Endothelial cell (in vitro differentiated cells): ENCODE measurements at places on chromosomes 12 and 14. TPM values are rescaled to one million over a fixed set of nuclear protein-coding genes. Genes with fewer than 3 reads are reported as not detected.
A peak's percentile ranks its signal among the peaks of the same experiment; 100 is the strongest.

Gene TSPAN9
- 116 TPM for total RNA-seq

Gene PRIM1
- 11.2 TPM for total RNA-seq

Gene PDE3A
- total RNA-seq: 0.97 TPM

Gene KRR1
- 53.2 TPM for total RNA-seq

Gene RPS6KL1
- total RNA-seq: 2.3 TPM

Gene NTN4
- total RNA-seq: 0.13 TPM

Gene PUS7L
- 15.4 TPM for total RNA-seq

Gene CISTR
- total RNA-seq: 1.4 TPM

Gene AQP2
- total RNA-seq: 0.05 TPM

Gene RNASE7
- total RNA-seq: not detected

Gene YAF2
- total RNA-seq: 23.2 TPM

Gene IL26
- total RNA-seq: not detected

Gene FLVCR2
- total RNA-seq: 50.6 TPM

- no peak for DNase-seq
Measured at GRCh38 chr14:20436363-20436755, 393 bp upstream of the KLHL33 start.

DNA sequence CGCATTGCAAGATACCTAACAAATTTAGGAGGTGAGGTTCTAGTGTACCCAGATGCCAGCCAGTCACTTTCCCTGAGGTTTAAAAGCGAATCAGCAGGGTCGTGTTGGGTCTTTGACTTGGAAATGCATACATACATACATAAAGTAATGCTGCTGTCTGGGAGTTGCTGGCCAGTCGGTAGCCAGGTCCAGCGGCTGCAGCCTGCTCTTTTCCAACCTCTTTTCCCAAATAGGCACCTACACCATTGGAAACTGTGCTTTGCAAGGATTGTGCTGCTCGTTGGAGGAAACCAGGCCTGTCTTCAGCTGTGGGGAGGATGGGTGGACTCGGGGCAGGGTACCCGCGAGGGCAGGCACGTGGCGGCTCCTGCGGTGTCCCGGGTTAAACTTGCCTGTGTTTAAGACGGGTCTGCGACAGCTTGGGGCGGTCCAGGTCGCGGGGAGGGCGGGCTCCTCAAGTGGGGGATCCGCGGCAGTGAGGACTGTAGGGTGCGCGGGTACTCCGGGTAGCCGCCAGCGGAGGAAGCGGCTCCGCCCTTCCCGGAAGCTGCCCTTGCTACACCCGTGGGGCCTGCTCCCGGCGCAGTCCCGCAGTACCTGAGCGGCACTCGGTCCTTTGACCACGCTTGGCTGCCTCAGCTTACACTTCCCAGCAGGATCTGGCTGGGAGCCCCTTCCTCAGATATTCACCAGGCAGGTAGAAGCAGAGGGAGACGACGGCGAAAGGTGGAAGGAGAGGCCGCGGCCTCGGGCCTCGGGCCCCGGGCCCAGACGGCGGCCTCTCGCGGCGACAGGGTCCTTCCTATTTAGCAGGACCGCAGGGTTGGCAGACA is 2.7 kb downstream of the TTC6 start:
- no peak for DNase-seq

GRCh38 chr14:41805633-41806032 is 199.0 kb downstream of the LRFN5 start:
- no peak for DNase-seq

DNA sequence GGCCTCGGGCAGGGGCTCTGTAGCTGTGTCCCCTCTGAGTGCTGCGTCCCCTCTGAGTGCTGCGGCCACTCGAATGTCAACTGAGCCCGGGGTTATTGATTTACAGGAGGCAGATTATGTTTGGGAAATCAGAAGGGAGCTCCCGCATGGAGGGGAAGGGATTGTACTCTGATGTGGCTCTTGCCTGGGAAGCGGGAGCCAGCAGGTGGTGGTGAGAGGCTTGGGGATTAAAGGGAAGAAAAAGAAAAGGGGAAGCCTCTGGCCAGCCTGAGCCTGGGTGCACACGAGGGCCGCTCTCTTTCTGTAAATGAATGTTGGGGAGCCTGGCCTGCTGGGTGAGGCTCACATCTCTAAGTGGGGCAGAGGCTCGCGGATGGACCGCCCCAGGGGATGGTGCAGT is 143.7 kb downstream of the AACS start:
- no peak for DNase-seq

GRCh38 chr12:93904124-93904523 is 226.9 kb downstream of the CRADD start:
- DNase-seq: no peak

GRCh38 chr12:111991946-111992345 is 21.0 kb downstream of the TMEM116 start:
- no peak for DNase-seq

DNA sequence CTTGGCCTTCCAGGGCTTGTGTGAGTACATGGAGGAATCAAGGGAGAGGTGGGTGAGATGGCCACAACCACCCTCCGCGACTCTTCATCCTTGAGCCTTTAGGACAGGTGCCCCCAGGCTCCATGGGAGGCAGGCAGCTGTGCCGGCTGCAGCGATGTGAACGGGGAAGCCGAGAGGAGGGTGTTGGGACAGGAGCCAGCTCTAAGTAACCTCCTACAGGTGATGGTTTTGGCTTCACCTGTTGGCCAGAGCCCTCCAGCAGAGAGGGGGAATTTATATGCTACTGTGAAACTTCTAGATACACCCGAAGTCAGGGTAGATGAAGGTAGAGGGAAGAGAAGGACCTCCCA is 132.2 kb upstream of the HIF1A start:
- no peak for DNase-seq

DNA sequence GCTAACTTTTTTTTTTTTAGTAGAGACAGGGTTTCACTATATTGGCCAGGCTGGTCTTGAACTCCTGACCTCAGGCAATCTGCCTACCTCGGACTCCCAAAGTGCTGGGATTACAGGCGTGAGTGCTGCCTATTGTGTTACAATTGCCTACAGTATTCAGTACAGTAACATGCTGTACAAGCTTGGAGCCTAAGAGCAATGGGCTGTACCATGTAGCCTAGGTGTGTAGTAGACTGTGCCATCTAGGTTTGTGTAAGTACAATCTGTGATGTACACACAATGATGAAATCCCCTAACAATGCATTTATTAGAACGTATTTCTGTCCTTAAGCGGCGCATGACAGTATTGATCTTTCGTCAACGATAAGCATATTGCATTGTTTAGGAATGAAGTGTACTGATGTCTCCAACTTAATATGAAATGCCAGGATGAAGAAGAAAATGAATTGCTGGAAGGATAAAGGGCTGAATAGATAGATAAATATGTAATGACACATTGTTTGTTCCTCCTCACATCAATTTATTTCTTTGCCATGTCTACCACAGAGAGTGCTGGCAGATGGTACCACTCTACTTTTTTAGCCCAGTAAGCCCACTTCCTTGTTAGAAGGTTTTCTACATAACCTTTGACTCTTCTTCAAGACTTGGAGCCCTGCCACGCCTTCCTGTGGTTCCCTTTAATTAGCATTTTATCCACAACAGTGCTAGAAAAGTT is 467.5 kb downstream of the VRK1 start:
- no peak for DNase-seq

DNA sequence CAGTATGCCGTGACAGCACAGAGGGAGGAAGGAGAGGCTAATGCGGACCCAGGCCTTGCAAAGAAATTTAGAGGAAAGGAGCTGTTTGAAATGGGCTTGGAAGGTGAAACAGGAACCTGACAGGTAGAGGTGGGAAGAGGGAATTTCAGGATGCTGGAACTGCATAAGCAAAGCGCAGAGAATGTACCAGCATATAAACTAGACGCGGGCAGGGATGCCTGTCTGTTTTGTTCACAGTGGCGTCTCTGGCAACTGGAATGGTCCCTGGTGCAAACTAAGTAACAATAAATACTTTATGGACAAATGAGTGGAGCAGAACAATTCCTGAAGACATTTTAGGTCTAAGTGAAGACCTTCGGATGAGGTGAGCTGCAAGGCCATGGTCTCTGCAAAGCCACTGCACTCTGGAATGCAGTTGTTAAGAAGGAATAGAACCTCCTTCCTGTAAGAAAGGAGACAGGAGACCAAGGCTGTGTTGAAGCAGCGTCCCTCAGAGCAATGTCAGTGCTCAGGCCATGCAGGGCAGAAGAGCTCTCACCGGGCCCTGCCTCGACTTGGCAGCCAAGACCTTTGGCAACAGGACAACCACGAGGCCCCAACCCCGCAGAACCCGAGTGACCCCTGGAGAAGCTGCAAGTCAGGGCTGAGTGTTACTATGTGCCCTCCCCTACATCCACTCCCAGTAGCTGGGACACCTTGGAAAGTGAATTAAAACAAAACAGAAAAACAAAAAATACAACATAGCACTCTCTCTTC is 42.8 kb downstream of the PITPNM2 start:
- no peak for DNase-seq

- no peak for DNase-seq
Measured at GRCh38 chr12:96422192-96422591, 22.0 kb upstream of the CDK17 start.

- DNase-seq: no peak
Measured at GRCh38 chr12:46222636-46223035, 46.2 kb downstream of the SLC38A1 start.

- DNase-seq: peak; percentile 83
Measured at GRCh38 chr12:3076730-3077571, at the start of gene TSPAN9. Gene TSPAN9 (plus strand): TSS chr12:3077379. CDS start chr12:3201194, 123,815 bp downstream.

DNA sequence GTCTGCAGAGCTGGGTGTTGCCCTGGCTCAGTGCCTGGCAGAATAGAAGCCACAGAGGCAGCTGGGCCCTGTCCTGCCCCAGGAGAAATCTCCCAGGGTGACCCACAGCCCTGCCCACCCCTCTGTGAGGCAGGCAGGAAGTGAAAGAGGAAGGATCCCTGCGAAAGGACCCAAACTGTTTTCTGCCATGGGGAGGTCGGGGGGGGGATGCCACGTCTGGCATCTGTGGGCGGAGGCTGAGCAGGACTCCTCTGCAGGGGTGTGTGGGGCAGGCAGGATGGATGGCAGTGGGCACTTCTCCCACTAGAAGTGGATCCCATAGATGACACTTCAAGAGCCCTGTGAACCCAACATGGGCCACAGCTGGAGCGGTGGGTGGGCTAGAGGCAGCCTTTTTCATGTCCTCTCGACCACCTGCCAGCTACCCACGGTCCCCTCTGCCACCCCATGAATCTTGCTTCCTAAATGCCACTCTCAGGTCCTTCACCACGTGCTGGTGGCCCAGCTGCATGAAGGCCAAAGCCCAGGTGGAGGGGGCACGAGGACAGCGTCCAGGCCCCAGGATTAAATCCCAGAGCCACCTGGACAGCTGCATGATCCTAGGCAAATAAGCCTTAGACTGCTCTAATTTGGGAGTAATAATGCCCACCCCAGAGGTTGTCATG is 3.6 kb downstream of the PAPLN start:
- DNase-seq: no peak

DNA sequence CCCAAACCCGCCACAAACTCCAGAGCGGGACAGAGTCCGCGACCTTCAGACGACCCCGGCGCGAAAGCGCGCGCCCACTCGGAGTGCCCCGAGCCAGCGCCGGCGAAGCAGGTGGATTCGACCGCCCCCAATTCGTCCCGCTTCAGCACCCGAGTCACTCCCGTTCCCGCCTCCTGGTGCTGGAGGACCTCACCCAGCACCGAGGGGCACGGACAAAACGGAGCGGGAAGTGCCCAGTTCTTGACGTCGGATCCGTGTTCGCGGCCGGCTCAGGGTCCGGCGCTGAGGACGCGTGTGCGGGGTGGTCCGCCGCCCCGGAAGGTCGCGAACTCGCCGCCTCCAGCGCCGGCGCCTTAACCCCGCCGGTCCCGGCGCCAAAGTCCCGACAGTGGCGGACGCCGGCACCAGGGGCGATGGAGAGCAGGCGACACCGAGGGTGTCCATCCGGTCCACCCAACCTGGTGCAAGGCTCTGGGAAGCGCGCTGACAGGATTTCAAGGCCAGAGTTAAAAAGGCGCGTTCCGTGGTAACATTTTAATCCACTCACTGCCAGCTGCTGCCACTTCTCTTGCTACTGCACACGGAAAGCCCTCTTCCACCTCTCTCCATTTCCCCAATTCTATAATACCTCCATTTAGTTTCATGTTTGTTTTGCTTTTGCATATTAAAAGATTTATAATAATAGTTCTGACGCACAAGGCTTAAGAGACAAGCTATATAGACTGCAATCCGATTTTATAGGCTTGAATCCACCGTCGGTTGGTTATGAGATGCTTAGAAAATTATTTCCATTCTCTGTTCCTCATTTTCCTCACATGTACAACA is 240.0 kb upstream of the CPNE8 start:
- DNase-seq: peak; percentile 73

DNA sequence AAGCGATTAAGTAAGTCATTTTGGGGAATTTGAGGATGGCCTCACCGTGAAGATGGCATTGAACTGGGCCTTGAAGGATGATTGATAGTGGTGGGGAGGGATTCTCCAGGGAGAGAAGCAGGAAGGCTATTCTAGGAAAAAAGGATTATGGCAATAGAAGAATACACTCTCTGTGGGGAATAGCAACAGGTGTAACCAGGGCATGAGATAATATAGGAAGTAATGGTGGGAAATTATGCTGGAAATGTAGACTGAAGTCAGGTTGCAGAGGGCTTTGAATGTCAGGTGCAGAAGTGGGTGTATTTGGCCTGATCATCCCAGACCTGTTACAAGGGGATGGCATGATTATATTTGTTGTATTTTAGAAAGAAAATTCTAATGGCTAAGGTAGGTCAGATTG is 4.6 kb upstream of the ANO4 start:
- DNase-seq: no peak

- DNase-seq: peak; percentile 51
Measured at GRCh38 chr14:77026930-77027537, 1.5 kb downstream of the IRF2BPL start.

DNA sequence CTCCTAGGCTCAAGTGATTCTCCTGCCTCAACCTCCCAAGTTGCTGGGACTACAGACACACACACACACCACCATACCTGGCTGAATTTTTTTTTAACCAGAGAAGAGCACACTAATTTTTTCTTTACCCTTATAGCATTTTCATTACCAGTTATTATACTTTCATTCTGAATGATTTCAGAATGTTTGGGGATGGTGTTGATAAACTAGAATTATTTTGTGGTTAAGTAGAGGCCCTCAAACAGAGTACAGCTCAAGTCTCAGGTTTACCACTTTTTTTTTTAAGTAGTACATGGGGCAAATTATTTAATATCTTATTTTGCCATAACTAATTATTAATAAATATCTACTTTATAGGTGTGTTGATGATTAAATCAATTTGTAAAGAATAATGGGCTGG is 86.6 kb downstream of the FUT8 start:
- no peak for DNase-seq

DNA sequence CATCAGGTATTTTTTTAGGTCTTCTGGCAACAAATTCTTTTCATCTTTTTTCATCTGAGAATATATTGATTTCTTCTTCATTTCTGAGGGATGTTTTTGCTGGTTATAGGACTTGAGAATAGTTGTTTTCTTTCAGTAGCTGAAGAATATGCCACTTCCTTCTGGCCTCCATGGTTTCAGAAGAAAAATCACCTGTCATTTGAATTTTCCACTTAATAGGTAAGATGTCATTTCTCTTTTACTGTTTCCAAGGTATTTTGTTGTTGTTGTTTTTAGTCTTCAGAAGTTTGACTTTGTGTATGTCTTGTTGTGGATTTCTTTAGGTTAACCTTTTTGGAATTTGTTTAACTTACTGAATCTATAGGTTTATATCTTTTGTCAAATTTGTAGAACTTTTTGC is 257.8 kb upstream of the AMIGO2 start:
- DNase-seq: no peak

GRCh38 chr14:55963295-55963694 is 154.9 kb upstream of the PELI2 start:
- no peak for DNase-seq
